Esophagus squamous epithelium (tissue), 5 donors: ENCODE measurements at places on chromosomes 7 and 10.

DNA sequence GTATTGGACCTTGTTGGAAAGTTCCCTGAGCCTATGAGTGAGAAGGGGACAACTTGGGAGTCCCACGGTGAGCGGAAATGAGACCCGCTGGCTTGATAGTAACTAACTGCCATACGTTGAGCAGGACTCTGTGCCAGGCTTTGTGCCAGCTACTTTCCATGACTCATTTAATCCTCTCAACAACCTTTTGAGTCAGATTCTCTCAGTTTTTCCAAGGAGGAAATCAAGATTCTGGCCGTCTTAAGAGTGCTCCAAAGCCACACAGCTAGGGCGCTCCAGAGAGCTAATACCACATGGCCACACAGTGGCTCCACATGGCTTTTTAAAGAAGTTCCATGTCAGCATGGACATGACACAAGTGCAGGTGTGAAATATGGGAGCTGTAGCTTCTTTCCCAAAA is 55.7 kb downstream of the NOD1 start:
- no peak for DNase-seq

DNA sequence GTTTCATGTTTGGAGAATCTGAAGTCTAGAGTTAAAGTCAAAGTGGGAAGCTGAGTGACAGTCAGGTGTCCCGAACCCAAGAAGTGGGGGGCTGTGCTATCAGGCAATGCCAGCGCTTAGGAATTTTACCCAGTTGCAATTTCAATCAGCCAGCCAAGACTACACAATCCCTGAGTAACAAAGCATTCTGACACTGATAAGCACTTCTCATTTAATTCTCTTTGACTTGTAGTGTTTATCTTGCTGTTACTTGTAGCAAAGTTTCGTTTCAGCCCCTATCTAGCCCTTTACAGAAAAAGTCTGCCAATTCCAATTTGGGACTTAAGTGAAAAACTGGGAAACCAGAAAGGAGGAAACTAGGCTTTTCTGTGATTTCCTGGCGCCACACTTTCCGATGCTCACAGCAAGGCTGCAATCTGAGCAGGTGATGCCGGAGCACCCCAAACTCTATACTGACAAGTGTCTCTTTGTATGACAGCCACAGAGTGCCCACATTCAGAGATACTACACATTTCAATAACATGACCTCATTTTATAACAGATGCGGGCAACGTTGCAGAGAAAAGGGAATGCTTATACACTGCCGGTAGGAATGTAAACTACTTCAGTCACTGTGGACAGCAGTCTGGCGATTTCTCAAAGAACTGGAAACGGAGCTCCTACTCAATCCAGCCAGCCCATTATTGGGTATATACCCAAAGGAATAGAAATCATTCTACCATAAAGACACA is 61.0 kb downstream of the ITIH5 start:
- DNase-seq = no peak

- DNase-seq = no peak
These were observed 49.9 kb downstream of the PTEN start for GRCh38 chr10:87913156-87913921.

- DNase-seq = no peak
These were observed 8.1 kb downstream of the CRYGN start for GRCh38 chr7:151431768-151432311.

DNA sequence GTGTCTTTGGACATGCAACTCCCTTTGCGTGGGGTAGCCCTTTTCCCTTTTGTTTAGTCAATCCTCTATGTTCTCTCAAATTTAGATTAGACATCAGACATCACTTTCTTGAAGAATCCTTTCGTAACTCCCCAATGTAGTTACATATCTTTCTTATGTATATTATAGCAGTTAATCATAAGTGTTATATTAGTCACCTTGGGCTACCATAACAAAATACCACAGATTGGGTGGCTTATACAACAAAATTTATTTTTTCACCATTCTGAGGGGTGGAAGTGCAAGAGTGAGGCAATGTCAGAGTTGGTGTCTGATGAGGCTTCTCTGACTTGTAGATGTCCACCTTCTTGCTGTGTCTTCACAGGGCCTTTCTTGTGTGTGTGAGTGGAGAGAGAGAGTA is 105.7 kb downstream of the PHTF2 start:
- DNase-seq = no peak

GRCh38 chr7:128774921-128775320 is 673 bp downstream of the OPN1SW start:
- DNase-seq = no peak

GRCh38 chr7:116525298-116525912 is 569 bp downstream of the CAV1 start:
- DNase-seq = no peak

- DNase-seq = no peak
These were observed 87.1 kb downstream of the CYP26A1 start for GRCh38 chr10:93160829-93161228.

- DNase-seq = no peak
These were observed 77.1 kb downstream of the ITGB8 start for GRCh38 chr7:20407585-20408466.

DNA sequence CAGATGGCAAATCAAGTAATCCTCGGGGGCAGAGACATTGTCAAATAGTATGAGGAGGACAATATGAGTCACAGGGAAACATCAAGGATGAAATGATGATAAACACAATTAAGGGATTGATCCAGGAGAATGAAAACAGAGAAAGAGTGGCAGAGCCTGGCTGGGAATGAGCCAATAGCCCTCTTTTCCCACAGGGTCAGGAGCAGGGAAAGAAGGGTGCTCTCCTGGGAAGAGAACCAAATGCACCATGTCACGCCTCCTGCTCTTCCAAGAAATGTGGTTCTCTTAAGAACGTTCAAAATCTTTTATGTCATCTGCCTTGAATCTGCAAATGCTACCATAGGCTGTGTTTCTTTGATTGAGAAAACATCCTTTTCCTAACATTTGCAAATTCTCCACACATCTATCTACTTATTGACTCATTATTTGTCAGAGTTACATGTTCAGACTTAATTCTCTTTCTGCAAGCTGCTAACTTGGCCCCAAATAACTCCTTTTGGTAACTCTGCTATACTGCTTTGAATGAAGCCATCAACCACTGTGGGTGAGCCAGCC is 50.6 kb downstream of the HIPK2 start:
- DNase-seq = no peak

DNA sequence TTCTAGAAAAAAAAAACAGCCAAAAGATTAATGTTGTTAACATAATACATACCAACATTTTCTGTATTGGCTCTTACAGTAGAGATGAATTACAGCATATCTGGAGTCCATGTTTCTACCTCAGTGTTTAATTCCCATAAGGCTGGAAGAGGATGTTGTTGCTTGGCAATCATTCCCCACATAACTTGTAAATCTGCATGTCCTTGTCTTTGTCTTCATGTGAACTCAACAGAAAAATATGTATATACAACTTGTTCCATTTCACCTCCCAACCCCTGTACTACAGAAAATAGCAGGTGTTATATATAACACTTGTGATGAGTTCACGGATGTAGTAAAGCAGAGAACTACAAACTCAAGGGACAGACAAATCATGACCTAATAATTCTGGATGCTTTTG is 160.9 kb upstream of the SEMA3C start:
- DNase-seq = no peak

- DNase-seq = no peak
These were observed 31.1 kb upstream of the RET start for GRCh38 chr10:43045631-43046287.

GRCh38 chr10:133618851-133619250 is 7.7 kb downstream of the FRG2B start:
- DNase-seq = no peak

GRCh38 chr7:44431091-44431608 is 59.3 kb downstream of the NUDCD3 start:
- DNase-seq = no peak

GRCh38 chr7:140679186-140679585 is 6.4 kb downstream of the ADCK2 start:
- no peak for DNase-seq

GRCh38 chr10:59362959-59363381 is 621 bp upstream of the FAM13C start:
- DNase-seq = no peak

DNA sequence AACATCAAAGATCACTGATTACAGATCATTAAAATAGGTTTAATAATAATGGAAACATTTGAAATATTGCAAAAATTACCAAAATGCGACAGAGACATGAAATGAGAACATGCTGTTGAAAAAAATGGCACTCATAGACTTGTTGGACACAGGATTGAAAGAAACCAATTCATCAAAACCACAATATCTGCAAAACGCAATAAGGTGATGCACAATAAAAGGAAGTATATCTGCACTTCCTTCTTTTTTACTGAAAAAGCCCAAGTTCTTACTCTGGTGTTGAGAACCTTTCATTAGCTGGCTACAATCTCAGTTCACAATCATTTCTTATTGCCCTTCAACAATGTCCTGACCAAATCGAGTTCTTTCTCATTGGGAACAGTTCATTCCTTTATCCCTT is 28.7 kb downstream of the TMEM106B start:
- no peak for DNase-seq

DNA sequence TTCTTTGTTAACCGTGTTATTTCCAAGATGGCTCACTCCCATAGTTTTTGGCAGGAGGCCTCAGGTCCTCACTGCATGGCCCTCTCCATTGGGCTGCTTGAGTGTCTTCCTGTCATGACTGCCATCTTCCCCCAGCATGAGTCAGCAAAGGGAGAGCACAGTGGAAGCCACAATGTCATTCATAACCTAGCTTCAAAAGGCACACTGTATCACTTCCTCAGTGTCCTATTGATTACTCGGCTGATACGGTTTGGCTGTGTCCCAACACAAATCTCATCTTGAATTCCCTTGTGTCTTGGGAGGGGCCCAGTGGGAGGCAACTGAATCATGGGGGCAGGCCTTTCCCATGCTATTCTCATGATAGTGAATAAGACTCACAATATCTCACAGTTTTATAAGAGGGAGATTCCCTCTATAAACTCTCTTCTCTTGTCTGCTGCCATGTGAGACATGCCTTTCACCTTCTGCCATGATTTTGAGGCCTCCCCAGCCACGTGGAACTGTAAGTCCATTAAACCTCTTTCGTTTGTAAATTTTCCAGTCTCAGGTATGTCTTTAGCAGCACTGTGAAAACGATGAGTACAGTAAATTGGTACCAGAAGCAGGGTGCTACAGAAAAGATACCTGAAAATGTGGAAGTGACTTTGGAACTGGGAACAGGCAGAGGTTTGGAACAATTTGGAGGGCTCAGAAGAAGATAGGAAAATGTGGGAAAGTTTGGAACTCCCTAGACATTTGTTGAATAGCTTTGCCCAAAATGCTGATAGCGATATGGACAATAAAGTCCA is 106.5 kb downstream of the PRLHR start:
- DNase-seq = no peak

- no peak for DNase-seq
These were observed 153.7 kb downstream of the FANK1 start for GRCh38 chr10:126049759-126050700.

DNA sequence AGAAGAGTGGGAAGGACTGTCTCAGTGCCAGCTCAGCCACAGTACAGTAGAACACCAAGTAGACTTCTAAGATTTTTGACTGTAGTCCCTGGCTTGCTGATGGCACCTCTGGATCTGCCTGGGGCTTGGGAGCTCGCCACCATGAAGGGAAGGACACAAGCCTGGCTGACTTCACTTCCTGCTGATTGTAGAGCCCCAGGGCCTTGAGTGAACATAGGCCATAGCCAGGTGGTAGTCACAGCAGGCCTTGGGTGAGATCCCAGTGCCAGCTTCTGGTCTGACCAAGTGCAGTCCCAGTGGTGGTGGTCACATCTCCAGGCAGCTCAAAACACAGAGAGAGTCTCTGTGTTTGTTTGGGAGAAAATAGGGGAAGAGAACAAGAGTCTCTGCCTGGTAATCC is 57.6 kb upstream of the HBP1 start:
- no peak for DNase-seq

DNA sequence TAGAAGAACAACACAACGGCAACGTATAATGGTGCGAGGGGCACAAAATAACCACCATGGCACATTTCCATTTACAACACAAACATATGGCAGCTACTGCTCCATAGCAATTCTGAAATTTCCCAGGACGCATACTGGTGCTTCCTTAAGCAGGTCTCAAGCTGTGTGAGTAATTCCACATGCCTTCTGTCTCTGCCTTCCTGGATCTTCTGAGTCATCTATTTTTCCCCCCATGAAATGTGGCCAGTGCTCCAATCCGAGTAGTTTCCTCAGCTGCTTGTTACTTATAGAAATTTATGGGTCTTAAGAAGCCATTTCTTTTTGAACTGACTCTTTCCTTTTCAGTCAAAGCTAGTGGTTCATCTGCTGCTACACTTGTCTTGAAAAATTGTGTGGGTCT is 256.6 kb upstream of the KLF6 start:
- no peak for DNase-seq

- DNase-seq = no peak
These were observed 63.1 kb downstream of the DLG5 start for GRCh38 chr10:77863446-77863845.

DNA sequence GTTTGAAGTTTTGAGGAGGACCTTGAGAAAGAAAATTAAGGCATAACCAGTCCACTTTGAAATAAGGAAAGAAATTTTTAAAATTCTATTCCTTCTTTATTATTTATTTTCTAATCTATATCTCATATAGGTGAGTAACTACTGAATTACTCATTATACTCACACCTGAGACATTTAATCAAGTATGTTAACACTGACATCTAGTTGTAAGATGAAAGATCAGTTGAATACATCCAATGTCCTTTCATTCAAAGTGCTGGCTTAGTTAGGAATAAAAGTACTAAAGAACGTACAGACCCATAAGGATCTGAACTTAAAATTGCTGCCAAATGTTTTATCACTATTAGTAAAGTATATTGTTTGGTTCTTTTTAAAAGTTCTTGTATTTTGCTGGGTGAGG is 23.5 kb downstream of the TRDMT1 start:
- DNase-seq = no peak

DNA sequence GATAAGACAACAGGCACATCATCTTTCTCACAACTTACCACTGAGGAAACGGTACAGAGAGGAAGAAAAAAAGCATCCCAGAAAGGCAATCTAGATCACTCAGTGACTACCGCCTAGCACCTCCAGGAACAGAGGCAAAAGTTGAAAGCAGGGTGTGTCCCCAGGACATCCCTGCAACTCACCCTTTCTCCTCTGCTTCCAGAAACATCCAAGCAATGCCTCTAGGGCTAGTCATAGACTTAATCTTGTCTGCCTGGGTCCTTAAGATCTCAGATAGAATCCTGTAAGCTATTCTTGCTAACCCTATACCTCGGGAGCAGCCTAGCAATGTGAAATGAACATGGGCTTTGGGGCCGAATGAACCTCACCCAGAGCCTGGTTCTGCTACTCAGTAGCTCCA is 18.8 kb upstream of the PDCD4 start:
- no peak for DNase-seq

DNA sequence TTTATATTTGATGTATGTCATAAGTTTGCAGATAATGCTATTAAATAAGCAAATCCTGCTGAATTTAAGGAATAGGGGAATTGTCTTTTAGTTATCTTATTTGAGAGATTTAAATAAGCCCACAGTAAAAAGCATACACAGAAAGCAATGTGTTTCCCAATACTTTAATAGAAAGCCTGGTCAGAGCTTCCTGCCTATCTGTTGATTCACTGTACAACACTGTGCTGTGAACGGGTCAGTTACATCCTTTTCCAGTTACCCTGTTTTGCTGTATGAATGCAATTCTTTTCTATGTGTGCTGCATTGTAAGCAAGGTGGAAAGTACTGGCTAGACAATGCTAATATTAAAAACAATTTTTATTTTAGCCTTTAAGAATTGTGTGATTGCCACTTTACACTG is 81.2 kb downstream of the ANKRD7 start:
- DNase-seq = no peak

GRCh38 chr7:102101111-102101551 is 185.5 kb upstream of the SH2B2 start:
- no peak for DNase-seq

GRCh38 chr7:128891942-128892269 is 18.6 kb downstream of the KCP start:
- no peak for DNase-seq
